ENCODE measurements at places on chromosomes 3 and 15.

DNA sequence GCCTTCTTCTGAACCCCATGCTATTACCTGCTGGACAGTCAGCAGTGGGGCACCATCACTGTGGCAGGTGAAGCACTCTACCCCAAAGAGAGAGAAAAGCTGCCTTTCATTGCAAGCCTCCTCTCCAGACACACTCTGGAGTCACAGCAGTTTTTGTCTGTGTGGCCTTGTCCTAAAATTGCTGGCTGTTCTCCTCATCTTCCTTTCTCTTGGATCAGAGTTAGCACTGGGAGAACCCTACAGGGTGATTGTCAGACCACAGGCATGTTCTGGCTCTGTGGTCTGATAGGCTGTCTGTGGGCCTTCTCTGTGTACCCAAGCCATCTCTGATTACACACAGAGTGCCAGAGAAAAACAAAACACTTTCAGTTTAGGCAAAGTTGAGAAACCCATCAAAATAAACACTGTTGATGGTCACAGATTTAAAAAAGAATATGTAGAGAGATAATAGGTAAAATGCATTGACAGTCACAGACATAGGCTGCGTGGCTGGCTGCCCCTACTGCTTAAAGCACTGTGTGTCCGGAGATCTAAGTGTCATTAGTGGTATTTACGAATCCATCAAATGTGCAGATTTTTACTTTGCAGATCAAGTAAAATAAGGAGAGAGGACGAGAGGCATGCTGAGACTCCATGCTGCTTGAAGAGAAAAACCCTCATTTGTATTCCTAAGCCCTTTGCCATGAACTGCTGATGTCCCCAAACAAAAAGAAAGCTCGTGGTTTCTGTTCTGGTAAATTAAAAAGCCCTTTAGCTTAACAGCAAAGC is 689.9 kb downstream of the TUSC7 start:
- no peak for DNase-seq

DNA sequence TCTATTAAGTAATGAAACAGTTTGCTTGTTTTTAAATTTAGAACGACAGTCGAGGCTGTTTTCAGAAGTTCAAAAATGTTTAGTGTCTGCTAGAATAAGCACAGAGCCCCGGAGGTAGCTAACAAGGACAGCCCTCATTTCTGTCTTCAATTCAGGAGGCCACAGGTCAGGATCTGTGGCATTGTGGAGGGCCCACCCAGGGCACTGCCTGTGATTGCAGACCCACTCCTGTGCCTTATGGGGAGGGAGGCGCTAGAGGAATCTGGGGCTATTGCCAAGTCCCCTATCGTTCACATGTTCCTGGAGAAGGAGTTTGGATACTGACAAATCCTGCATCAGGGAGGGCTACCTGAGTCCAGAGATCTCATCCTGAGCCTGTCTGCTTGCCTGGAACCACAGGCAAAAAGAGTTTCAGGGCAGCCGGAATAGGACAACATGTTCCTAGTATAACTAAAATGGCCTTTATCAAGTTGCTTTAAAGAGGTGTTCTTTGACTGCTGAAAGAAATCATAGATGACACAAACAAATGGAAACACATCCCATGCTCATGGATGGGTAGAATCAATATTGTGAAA is 141.5 kb upstream of the ROPN1 start:
- DNase-seq: no peak

DNA sequence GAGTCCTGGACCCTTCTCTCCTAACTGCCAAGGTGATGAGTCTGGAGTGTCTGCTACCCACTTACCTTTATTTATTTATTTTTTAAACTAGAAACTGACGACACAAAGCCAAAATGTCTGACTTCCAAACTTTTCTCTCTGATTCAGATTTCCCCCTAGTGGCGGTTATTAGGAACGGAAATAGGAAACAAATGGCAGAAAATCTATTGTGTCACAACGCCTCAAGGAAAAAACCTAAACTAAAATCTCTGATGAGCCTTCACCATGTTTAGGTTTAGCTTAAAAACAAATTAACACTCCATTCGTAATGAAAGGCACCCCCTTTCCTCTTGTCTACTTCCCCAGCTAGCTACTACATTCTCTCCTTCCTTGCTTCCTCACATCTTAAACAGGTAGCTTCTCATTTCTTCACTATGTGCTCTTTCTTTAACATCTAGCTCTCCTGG is 94.0 kb upstream of the MEX3B start:
- DNase-seq: no peak

- no peak for DNase-seq
These were observed 329.9 kb upstream of the WNT5A start for GRCh38 chr3:55816794-55817576.

DNA sequence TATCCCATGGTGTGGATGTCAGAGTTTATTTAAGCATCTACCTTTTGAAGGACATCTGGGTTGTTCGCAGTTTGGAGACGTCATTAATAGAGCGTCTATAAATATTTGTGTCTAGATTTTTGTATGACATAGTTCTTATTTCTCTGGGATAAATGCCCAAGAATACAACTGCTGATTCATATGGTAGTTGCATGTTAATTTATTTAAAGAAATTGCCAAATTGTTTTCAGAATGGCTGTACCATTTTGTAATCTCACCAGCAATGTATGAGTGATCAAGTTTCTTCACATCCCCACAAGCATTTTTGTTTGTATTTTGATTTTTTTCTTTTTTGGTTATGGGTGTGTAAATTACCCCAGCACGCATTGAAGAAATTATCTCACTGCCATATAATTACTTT is 656.9 kb downstream of the NTRK3 start:
- DNase-seq: no peak

DNA sequence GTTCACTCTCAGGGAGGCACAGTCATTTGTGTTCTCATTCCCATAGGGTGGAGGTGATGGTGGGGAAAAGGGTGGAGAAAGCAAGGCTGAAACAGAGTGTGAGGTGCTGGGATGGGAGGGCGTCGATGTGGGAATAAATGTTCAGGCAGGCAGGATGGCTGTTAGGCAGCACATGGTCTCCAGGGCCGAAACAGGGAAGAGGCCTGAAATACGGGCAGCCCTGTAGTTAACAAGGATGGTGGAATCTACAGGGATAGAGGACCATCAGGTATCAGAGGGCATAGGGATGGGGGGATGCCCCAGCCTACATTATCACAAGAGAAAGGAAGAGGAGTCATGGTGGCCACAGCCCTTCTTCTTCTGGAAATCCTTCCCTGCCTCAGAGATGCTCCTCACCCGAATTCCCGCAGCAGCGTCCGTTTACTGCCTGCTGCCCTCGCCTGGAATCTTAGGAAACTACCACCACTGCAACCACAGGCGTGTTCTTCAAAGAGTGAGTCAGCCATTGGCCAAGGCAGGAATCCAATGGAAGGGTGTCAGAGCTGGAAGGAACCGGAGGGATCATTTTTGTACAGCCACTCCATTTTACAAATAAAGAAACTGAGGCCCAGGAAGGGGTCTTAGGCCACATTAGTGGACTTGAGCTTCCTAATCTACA is 49.7 kb upstream of the POMGNT2 start:
- no peak for DNase-seq

GRCh38 chr3:71994203-71994602 is 209.3 kb upstream of the PROK2 start:
- no peak for DNase-seq

DNA sequence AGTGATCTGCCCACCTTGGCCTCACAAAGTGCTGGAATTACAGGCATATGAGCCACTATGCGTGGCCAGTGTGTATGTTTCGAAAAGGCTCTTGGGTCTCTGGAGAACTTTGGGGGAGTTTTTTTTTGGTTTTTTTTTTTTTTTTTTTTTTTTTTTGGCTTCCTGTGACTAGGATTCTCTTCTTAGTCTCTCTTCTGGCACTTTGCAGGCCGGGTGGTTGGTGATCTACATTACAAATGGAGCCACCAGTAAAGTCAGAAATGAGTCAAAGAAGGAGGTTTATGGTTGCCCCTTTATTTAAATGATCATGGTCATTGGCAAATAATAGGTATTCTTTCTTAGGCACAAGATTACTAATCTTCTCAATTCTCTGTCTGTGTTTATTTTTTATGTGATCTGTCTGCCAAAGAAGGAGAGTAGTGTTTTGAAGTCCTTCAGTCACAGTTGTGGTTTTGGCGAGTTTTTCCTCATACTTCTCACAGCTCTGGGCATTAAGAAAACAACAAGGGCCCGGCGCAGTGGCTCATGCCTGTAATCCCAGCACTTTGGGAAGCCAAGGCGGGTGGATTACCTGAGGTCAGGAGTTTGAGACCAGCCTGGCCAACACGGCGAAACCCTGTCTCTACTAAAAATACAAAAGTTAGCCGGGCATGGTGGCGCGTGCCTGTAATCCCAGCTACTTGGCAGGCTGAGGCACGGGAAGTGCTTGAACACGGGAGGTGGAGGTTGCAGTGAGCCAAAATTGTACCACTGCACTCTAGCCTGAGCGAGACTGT is 38.3 kb downstream of the PDE8A start:
- DNase-seq: no peak

GRCh38 chr15:73955861-73956742 is 29.8 kb downstream of the LOXL1 start:
- DNase-seq: no peak

DNA sequence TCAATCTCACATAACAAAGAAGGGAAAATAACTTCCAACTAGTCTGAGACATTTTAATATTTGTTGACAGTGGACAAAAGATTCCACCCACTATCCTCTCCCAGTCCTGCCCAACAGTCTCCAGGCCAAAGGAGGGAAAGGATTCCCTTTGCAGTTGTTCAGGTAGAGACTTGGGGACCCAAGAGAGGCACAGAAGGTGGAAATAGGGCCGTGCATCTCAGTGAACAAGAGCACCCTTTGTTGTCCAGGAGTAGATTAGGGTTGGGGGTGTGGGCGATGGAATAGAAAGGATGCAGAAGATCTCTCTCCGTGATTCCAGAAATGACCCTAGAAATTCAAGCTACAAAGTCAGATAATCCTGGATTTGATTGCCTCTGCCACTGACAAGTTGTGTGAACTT is 44.8 kb upstream of the TRA2B start:
- no peak for DNase-seq

DNA sequence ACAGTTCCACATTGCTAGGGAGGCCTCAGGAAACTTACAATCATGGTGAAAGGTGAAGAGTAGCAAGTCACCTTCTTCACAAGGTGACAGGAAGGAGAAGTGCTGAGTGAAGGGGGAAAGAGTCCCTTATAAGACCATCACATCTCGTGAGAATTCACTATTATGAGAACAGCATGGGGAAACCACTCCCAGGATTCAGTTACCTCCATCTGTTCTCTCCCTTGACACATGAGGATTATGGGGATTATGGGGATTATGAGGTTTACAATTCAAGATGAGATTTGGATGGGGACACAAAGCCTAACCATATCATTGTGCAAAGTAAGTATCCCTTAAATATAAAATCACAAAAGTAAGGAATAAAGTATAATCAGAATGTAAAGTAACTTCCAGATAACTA is 375.9 kb upstream of the NAALADL2 start:
- no peak for DNase-seq

DNA sequence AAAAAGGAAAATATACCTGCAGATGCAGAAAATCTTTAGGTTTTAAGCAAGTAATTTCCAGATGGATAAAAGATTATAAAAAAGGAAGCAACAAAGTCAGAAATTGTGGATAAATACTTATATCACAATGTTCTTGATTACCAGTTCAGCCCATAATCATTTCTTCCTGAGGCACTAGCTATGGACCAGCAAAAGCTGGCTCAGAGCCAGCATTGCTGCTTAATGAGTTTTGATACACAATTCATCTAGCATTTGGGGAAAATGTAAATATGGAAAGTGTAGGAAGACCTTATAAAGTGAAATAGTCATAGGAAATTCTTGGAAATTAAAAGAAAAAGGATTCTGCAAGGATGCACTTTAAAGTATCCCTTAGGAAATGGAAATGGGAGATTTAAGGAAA is 168.3 kb upstream of the GBE1 start:
- no peak for DNase-seq

DNA sequence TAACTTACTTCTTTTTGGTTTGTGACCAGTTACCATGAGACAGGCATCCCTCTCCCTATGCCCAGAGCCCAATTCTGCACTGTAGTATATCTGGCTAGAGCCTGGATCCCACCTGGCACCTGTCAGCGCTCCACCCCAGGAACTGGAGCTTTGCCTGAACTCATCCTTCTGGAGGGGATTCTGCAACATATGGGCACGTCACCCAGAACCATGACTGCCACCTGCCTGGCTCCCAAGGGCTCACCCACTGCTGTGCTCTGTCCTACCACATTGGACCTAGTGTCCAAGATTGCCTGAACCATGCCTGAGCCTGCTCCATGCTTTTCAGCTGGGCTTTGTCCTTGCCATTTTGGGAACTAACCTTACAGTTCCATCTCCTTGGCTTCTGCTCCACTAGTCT is 21.1 kb upstream of the GAP43 start:
- no peak for DNase-seq

- DNase-seq: no peak
These were observed 239.6 kb downstream of the NR1D2 start for GRCh38 chr3:24184528-24185176.

DNA sequence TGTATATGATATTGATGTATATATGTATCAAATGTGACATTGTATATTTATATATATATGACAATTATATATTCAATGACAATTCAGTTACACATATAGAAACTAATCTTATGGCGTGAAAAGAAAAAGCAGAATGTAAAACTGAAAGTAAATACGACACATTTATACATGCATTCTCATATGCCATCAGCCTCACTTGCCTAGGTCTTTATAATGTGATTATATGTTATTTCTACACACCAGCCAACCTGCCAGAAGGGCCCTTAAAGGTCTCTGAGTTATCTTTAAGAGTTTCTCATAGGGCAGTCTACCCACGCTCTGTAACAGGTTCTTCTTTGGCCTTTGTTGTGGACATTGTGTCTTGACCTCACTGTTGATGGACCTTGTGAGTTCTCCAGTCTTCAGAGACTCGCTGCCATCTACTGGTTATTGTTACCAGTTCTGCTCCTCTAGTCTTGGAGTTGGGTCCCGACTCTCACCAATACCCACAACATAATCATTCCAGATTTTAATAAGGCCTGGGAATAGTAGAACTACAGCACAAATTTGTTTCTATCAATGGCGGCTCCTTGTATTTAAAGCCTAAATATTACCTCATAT is 371.5 kb upstream of the GOLIM4 start:
- DNase-seq: peak; percentile 28

DNA sequence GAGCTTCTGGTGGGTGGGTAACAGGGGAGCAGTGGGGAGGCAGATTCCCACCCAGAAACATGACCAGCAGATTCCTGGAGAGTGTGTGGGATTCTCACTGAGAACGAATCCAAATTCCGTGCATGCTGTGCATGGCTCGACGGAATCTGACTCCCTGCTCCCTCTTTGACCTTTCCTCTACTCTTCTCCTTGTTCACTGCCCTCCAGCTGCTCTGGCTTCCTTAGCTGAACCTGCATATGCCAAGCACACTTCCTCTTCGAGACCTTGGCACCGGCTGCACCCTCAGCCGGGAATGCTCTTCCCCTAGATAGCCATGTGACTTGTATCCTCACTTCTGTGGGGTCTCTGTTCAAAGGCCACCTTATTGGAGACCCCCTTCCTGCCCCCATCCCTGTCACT is 6.3 kb downstream of the INSYN1 start:
- no peak for DNase-seq

- DNase-seq: no peak
These were observed 70.0 kb upstream of the SLC6A11 start for GRCh38 chr3:10746001-10746400.

- peak; percentile 86 for DNase-seq
These were observed 32.8 kb downstream of the AKAP13 start for GRCh38 chr15:85412956-85413854.

Measured in GM10248 (cell line).